ENCODE measurements at places on chromosomes 7 and 10.

DNA sequence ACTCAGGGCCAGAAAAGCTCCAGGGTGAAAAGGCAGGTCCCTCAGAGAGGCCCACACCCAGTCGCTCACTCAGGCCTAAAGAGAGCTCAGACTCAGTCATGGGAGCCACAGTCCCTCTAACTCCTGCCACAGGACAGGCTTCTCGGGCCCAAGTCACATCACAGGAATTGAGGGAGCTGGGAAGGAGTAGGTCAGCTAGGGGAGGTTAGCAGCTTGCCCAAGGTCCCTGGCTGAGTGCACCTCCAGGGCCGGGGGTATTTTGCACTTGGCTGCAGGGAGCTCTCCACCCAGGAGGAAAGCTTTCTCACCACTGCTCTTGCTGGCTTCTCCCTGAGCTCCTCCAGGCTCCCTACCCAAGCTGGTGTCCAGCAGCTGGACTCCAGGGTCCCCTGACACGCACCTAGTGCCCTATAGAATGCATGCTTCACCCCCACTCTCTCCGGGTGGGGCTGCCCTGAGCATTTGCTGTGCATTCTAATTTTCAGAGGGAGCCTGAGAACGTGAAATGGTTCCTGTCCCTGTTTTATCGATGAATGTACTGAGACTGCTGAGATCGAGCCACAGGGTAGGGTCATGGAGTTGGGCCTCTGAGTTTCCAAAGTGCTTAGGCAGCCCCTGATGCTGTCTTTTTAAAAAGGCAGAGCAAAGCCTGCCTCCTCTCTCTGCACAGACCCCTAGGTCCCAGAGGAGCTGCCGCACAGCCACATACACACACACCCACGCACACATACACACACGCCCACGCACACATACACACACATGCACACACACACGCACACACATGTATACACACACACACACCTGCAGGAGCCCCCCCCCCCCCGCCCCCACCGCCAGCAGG, 37.9 kb upstream of the RET start:
- DNase-seq: no peak

GRCh38 chr7:17069146-17069545, 187.4 kb upstream of the AGR3 start:
- DNase-seq: no peak

DNA sequence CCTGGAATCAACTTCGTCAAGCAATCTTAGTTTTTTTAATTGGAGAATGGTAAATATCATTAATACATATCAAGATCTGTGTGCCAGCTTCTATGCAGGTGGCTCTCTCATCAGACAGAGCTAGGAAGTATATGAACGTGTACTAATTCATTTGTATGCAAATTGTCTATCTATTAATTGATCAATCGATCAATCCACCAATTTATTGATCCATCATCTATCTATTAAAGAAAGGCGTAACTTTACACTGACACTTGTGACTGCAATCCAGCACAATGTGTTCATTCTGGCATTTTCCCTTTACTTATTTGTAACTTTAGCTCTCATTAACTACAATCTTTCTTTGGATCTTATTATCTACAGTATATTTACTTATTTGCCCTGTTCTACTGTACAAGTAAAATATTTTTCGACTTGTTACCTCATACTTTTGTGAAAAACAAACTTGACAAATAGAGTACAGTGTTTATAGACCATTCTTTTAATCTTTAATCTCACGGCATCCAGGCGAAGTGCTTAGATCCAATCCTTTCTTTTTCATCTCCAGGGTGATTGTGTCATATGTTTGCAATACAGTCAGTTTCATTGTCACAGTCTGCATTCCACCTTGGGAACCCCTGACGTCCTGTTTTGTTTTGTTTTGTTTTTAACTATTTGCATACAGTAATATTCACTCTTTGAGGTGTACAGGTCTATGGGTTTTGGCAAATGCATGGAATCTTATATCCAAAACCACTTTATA, 22.0 kb upstream of the GHRHR start:
- no peak for DNase-seq

DNA sequence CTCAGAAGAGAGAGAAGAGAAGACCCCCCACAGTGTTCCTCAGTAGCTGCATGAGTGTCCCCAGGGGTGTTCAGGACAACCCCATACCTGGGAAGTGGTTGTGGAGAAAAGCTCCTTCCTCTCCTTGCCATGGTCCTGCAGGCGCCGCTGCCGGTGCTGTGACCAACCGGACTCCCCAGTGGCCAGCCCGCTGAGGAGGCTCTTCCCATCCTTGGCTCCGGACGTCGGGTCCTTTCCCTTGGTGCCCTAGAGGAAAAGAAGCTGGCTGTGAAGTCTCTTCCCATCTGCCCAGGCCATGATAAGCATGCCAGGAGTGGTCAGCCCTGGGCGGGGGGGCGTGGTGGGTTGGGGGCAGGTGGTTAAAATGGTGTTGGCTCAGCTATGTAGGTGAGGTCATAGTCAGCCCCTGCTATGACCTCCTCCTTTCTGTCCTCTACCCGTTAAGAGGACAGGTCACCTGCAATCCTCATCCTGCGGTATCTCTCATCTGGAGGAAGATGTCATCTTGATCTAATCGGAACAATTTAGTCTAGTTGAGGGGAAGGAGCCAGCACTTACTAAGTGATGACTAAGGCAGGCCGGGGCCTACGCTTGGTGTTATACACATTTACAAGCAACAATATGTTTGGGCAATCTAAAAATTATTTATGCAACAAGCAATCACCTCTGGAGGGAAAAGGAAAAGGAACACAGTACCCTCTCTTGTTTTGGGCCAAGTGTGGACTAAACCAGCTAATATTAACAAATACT, 13.2 kb downstream of the WDR91 start:
- peak; percentile 16 for DNase-seq

DNA sequence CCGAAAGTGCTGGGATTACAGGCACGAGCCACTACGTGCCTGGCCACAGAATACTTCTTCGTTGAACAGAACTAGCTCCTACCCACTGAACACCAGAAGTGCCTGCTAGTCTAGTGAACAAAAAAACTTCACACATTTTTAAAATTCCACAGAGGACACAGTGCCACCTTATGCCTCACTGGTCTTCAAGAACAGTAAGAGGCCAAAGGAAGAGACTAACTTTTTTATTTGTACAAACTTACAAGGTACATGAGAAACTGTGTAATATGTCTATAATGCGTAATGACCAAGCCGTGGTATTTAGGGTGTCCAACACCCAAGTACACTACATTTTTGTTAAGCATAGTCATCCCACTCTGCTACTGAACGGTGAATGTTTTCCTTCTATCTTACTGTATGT, 144.4 kb upstream of the PTER start:
- DNase-seq: no peak

GRCh38 chr7:28891192-28891875, 66.8 kb downstream of the TRIL start:
- DNase-seq: no peak

DNA sequence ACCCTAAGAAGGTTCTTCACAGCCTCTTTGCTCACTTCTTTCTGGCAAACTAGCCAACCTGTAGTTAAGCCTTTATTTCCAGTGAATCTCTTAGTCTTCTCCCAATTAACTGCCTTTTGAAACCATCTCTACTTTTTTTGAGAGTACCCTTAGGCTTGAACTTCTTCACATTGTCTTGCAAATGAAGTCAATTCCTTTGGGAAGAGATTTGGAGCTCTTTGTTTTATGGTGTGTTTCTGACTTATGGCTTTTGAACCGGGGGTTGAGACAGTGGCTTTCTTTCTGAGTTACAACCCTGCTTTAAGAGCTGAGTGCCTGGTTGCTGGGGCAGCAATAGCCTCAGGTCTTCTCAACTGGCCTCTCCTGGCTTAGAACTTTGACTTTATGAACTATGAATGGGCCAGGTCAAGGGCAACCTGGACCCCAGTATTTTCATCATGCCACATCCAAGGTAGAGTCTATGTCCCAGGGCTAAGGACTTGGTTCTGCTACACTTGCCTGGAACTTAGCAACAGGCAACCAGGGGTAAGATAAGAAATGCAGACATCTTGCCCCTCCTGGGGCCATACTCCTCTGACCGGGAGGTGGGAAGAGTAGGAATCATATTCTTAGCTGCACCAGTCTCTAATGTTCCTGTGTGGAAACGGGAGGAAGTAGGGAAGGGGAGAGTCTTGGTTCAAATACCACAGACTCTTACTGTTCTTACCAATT, 53.0 kb downstream of the SP4 start:
- DNase-seq: no peak

GRCh38 chr10:47406548-47406869, 22.4 kb upstream of the ZNF488 start:
- no peak for DNase-seq

DNA sequence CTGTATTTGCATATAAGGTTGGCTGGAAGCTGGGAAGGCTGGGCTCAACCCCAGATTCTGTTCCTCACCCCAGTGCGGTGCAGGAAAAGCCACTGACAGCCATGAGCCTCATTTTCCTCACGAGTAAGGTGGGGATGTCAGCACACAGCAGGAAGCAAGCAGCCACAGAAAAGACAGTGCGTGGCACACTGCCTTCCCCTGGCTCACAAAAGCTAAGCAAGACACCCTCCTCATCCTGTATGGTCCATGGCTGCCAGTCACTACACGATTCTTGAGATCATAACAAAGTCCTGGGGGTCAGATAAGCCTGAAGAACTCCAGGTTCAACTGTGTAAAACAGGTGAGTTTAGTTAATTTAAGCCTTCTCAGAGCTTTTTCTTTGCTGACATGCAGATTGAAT, 28.9 kb upstream of the DDC start:
- DNase-seq: no peak

DNA sequence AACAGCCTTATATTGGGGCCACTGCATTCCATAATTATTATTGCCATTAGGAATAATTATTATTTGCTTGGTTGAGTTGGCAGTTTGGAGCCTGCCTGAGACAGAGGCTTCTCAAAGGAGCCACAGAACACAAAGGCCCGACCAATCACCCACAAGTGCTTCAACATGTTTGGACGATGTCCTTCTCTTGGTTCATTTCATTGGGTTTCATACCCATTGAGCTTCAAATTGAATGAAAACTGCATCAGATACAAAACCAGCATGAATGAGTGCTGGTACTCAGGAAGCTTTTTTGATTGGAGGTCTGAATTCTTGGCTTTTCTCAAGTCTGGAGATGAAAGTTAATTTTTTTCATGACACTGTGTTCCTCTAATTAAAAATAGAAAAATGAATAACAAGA, 168.3 kb downstream of the CREB5 start:
- DNase-seq: no peak

DNA sequence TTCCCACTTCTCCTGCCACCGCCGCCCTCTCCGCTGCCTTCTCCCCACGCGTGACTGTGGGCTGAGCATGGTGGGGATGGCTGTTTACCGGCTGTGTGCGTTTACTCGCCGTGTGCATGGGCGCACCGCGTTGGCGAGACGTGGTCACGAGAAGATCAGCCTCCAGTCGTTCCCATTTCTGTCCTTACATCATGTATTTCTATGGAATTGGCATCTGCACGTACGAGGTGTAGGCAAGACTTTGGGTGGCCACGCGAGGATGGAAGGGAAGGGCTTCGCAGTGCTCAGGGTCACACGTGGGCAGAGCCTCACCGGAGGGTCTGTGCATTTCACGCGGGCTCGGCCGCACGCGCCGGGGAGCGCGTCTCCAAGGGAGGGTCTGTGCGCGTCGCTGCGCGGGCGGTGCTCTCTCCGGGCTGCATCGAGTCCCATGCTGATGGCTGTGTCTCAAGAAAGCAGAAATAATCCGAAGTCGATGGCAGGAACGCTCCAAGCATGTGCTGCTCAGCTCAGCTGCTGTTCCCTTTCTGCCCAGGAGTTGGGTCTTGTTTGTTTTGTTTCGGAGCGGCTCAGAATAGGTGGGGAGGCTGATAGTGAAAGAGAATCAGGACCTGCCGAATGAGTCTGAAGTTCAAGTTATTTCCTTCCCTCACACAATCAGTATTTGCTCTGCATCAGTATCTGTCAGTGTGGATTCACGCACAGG, 973 bp downstream of the CAMK1D start:
- peak; percentile 31 for DNase-seq

DNA sequence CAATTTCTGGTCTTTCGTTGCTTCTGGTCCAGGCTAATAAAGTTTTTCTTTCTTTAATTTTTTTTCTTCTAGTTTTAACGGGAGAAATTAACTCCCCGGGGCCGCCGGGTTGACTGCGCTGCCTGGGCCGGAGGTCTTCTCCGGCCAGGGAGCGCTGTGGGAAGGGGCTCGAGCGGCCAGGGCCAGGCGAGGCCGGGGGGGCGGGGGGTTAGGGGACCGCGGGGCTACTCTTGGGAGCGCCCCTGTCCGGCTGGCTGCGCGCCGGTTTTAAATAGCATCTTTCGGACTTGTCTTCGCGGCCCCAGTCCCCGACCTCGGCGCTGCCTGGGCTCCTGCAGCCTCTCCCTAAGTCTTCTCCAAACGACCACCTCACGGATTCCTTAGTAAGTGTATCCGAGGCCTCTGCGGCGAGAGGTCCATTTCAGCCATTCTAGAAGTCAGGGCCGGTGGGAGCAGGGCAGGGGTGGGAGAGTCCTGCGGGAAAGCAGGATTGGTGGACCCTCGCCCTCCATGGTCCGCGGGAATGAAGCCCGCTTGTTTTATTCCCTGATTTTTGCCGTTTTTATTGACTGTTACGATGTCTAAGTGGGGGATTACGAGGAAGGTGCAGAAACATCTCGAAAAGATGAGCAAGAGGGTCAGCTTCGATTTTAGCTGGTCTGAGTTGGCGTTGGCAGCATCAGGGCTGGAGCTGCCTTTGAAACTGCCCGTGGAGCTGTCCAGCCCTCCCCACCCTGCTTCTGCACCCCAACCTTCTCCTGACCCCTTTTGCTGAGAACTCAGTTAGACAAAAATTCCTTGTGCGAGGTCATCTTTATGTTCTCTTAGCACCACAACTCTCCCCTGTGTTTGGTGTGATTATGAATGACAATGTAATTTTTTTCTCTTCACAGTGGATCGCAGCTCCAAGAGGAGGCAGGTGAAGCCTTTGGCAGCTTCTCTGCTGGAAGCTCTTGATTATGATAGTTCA, 555 bp downstream of the PHF14 start:
- DNase-seq: peak; percentile 33

DNA sequence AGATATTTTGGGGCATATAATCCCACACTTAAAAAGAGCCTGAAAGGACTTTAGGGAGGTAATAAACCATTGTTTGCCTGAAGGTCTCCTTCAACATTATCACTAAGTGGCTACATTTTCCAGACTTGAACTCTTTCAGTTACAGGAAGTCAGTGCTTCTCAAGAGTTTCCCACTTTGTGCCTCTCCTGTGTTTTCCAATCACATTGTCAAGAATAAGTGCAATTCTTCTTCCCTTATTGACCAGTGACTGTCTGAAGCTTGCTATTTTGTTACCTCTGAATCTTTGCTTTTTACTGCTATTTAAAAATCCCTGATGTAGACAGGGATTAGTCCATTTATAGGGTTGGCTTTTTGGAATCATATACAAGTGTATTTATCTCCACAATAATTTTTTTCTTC, 346.7 kb upstream of the ANKRD30A start:
- DNase-seq: no peak

- DNase-seq: no peak
Observed at GRCh38 chr7:90988996-90989765, 275.1 kb upstream of the FZD1 start.

- peak; percentile 18 for DNase-seq
Observed at GRCh38 chr7:103989785-103990767, 618 bp upstream of the RELN start.

- DNase-seq: no peak
Observed at GRCh38 chr7:114657279-114657678, 242.7 kb downstream of the FOXP2 start.

GRCh38 chr7:156845379-156846101, 47.4 kb downstream of the LMBR1 start:
- no peak for DNase-seq
